Activated CD8-positive, alpha-beta memory T cell treated with anti-CD3 and anti-CD28 coated beads, Interleukin-2, amount 50 U/mL, for 48 hours (primary cell): ENCODE measurements at places on chromosomes 5 and 9.

DNA sequence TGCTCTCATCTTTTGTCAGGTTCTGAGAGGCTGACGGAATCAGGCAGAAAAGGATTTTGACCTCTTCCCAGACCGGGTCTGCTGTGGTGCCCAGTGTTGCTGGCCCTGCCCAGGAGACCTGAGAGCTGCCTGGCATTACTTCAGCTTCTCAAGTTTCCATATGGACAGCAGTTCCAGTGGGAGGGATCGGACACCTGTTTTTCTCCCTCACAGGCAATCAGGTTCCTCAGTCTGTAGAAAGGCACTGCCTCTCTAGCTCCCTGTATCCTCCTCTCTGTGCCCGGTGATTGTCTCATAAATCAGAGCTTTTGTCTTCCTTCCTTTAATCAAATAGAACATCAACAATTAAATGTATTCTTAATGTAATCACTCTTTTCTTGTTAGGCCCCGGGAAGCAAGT lies 198.7 kb downstream of the SEMA6A start:
- no peak for DNase-seq

GRCh38 chr5:148840531-148840930 lies 14.1 kb downstream of the ADRB2 start:
- no peak for DNase-seq

DNA sequence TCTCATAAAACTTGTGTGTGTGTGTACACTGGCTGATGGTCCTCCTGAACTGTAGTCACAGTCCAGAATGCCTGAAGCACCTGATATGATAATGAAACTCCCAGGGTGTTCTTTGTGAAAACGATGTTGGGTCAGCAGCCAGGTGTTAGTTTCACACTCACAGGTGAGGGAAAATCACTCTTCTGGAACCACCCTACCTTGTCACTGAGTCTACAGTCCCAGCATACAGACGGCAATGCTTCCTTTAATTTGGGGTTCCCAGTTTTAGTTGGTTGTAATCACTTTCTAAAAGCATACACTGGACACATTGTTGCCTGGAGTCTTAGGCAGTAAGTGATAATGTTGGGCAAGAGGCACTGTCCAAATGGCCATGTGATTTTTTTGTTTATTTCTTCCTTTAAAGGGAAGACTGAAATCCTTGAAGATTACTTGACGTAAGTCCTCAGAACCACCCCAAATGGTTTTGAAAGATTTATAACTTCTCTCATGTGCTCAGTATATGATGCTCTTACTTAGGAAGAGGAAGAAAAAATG lies 18.2 kb upstream of the MGAT1 start:
- no peak for DNase-seq

- no peak for DNase-seq
Measured at GRCh38 chr9:24245988-24246387, 299.7 kb downstream of the IZUMO3 start.

- no peak for DNase-seq
Measured at GRCh38 chr5:110354915-110355644, 371.4 kb downstream of the TMEM232 start.

DNA sequence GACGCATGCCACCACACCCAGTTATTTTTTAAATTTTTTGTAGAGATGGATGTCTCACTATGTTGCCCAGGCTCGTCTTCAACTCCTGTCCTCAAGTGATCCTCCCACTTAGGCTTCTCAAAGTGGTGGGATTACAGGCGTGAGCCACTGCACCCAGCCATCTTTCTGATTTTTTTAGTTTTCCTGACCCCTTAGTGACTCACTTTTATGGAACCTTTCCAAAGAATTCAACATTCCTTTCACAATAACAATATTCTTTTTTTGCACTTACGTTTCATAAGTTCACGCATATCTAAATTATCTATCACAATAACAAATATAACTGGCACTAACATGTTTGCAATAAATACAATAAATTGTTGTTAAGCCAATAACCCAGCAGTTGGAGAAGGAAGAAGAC lies 8.5 kb downstream of the ELOVL7 start:
- no peak for DNase-seq

DNA sequence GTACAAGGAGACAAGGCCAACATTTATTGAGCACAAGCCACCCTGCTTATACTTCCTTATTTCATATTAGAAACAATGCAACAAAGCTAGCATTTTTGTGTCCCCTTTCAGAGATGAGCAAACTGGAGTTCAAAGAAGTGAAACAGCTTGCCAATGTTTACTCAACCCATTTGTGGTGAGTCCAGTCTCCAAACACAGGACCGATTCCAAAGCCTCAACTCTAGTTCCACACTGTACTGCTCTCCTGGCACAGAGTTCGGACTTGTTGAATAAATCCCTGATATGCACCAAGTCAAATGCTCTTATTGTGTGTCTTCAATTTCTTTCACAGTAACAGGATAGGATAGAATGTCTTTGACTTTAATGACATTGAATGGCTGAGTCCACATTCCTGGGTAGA lies 604.8 kb upstream of the BRINP1 start:
- DNase-seq = no peak

- DNase-seq = no peak
Measured at GRCh38 chr9:29873579-29873978, 2300.3 kb upstream of the C9orf72 start.

GRCh38 chr9:89742660-89743059 lies 137.8 kb downstream of the GADD45G start:
- DNase-seq = no peak

DNA sequence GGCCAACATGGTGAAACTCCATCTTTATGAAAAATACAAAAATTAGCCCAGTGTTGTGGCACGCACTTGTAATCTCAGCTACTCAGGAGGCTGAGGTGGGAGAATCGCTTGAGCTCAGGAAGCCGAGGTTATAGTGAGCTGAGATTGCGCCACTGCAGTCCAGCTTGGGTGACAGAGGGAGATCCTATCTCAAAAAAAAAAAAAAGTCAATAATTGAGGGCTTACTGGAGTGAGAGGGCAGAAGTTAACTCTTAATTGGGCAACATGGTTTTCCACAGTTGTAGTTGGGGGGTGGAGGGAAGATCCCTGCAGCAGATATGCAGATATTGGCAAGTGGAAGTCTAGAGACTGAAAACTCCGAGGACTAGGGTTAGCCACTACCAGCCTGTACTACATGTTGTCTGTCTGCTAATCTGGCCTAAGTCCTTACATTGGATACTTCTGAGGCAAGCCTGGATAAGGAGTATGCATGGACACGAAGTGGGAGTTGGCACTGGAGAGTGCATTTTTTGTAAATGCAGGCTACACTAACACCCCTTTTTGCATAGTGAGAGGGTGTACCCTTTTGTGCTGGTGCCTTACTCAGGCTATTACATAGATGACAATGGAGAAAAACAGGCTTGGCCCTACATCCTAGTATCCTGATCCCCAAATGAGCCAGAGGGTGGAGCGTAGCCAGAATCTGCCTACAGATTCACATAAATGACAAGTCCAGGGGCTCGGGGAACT lies 89.0 kb upstream of the NIPBL start:
- DNase-seq = no peak

DNA sequence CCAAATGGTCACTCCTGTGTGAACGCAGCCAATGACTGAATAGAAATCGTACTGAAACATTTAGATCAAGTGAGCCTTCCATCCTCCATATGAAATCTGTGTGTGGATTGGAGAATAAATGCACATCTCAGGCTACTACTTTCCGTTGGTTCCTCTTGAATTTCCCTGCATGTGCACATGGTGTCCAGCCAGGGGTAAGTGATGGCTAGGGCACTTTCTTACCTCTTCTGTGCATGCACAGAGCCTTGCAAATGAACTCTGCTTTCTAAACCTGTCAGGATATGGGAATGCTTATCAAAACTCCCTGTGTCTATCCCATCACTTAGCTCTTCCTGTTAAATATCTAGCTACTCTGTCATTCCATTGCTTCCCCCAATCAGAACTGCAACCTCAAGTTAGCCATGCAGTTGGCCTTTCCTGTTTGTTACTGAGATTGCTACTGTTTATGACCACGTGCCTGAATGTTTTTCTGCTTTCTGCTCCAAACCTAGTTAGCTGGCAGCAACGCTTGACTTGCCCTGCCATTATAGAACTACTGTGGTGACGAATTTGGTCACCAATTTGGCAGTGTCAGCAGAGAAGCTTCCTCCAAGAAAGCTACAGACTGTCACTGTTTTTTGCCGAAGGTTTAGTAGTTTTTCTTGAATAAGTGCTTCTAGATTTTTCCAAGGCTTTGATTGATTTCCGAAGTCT lies 661.6 kb downstream of the LRRC70 start:
- DNase-seq = no peak

DNA sequence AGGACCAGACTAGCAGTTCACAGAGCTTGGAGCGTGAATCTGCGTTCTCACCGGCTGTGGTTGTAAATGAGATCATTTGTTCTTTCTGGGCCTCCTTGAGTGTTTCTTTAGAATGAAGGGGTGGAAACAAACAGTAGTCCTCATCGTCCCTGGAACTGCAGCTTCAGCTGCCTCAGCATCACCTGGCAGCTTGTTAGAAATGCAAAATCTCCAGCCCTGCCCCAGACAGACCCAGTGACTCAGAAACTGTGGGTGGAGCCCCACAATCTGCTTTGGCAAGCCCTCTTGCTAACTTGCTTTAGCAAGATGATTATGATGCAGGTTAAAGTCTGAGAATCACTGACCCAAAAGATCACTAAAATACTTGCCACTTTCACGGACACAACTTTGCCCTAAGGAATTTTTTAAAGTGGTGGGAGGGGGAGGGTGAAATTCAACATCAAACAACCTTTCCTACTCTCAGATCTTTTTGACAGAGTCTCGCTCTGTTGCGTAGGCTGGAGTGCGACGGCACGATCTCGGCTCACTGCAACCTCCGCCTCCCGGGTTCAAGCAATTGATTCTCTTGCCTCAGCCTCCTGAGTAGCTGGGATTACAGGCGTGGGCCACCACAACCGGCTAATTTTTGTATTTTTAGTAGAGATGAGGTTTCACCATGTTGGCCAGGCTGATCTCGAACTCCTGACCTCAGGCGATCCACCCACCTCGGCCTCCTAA lies 86.0 kb downstream of the BRINP1 start:
- no peak for DNase-seq

DNA sequence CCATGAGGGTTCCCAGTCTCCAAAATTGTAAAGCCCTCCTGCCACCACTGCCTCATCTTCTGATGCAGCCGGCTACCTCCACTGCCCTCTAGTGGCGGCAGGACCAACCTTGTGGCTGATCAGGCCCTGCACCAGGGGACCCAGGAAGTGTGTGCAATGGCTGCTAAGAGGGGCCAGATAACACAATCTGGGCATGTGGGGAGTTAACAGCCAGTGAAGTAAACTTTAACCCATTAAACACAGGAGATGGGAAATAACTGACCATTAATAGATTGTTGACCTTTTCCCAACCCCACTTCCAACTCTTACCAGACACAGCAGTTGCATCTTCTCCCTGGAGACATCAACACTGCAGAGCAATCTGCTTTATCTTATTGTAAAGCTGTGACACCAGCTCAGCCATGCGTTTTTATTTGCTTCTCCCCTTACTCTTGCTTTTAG lies 63.3 kb downstream of the FREM1 start:
- peak; percentile 84 for DNase-seq

- no peak for DNase-seq
Measured at GRCh38 chr9:89204801-89205200, 26.2 kb upstream of the SHC3 start.

- no peak for DNase-seq
Measured at GRCh38 chr9:128383007-128383753, 12.0 kb downstream of the URM1 start.

DNA sequence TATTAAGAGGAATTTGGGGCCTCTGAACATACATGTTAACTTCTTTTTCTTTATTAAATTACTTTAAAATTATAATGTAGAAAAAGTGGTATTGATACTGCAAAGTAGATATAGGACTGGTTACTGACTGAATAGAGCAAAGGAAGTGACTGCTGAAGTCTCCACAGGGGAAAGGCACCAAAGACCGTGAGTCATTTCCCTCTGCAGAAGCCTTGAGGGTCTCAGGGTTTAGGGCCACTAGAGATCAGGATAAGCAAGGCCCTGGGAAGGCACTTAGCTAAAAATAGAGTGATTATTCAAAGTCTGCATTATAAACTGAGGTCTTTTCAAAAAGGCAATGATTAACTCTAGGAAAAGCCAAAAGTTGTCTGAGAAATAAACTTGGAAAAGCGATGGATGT lies 44.7 kb upstream of the ITGA1 start:
- DNase-seq = no peak

- DNase-seq = no peak
Measured at GRCh38 chr5:96176022-96176421, 214.4 kb upstream of the ELL2 start.

- no peak for DNase-seq
Measured at GRCh38 chr9:89558196-89558899, 46.5 kb upstream of the GADD45G start.

DNA sequence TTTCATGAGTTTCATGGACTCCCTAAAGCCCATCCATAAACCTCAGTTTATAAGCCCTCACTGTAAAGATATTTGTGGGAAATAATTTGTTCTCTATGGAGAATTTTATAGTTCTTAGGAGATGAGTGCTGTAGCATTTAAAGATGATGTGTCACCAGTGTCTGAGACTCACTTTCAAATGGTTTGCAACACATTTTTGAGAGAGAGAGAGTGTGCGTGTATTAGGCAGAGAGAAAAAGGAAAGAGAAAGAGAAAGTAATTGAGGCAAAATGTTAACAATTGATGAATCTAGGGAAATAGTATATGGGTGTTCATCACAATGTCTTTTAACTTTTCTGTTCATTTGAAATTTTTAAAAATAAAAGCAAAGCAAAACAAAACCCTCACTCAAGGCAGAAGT lies 479.0 kb downstream of the ZSWIM6 start:
- no peak for DNase-seq

GRCh38 chr9:109574061-109574882 lies 76.2 kb upstream of the PTPN3 start:
- no peak for DNase-seq

DNA sequence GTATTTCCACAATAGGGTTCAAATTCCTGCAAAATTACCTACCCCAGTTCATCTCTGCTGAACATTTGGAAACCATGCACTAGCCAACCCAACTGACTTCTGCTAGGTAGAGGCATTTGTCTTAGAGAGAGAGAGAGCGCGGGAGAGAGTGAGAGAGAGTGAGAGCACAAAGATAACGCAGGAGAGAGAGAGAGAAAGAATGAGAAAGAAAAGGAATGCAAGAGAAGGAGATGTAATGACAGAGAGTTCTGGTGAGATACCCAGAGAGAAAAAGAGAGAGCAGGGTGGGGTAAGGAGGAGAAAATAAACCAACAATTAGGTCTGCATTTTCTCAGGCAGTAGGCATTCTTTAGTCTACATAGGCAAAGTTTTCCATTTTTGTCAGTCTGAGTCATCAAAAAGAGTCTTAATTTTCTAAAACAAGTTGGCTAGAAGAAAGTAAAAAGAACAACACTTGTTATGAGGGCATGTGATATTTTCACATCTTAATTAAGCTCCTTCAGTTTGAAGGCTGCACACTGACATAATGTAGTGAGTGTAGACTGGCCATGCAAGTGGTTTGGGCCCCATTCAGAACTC lies 98.2 kb downstream of the MAP1B start:
- DNase-seq = no peak

DNA sequence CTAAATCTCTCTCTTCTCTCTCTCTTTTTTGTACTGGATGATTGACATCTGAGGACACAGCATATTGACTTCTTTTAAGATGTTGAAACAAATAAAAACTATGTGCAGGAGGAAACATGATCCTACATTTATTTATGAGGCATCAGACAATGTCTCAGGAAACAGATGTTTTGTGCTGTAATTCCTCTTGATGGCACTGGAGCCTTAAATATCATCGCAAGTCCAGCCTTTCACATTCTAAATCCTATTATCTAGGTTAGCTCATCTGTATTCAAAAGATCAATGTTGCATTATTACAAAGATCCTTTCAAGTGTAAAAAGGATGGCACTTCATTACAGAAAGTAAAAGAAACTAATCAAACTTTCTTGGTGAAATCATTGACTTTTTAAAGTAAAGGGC lies 63.9 kb downstream of the MAT2B start:
- DNase-seq = no peak
